ENCODE measurements at places on chromosomes 11 and 22. TPM values are rescaled to one million over a fixed set of nuclear protein-coding genes. Genes with fewer than 3 reads are reported as not detected.
A peak's percentile ranks its signal among the peaks of the same experiment; 100 is the strongest.

SLN gene
- total RNA-seq: not detected

MS4A2 gene
- 0.37 TPM for total RNA-seq

KRTAP5-7 gene
- total RNA-seq: 0.19 TPM

GRCh38 chr11:121105481-121106195, 4.6 kb downstream of the TECTA start:
- H3K4me3 ChIP-seq: no peak overlapping the region
- no peaks in the 10 kb centered on the region for H3K36me3 ChIP-seq

DNA sequence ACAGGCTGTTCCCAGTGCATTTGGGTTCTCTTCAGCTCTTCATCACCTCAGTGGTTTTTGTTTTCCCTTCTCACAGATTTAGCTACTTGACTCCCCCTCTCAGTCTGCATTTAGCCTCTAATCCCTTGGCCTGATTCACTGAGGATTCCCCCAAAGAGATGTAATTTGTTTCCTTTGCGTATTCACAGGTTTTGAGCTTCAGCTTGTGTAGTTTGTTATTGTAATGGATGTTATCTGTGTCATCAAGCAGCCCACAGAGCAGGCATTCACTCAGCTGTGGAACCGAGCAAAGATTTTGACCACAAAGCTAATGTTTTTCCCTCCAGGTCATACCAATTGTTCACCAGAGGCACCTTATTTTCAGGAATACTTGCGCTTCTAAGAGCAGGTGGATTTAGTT, 6.4 kb upstream of the ME3 start:
- H3K36me3 ChIP-seq: no peaks in the 10 kb centered on the region
- peaks cover 3% of the 10 kb centered on the region for H3K4me1 ChIP-seq
- DNase-seq: no peak
- H3K4me3 ChIP-seq: no peak overlapping the region

- peaks cover 7% of the 10 kb centered on the region for H3K36me3 ChIP-seq
- H3K4me1 ChIP-seq: peaks cover 9% of the 10 kb centered on the region
- H3K4me3 ChIP-seq: no peak overlapping the region
- DNase-seq: no peak
These were observed 4.4 kb downstream of the RBX1 start for GRCh38 chr22:40955571-40955970.

- no peaks in the 10 kb centered on the region for H3K36me3 ChIP-seq
- peak overlapping the region; percentile 8 for H3K27ac ChIP-seq
- no peaks in the 10 kb centered on the region for H3K27me3 ChIP-seq
- H3K4me3 ChIP-seq: no peak overlapping the region
- DNase-seq: no peak
These were observed 65.1 kb downstream of the ZNRF3 start for GRCh38 chr22:28948424-28948823.

GRCh38 chr11:108733479-108734116, 68.7 kb downstream of the DDX10 start:
- peaks cover 6% of the 10 kb centered on the region for H3K4me1 ChIP-seq
- no peak overlapping the region for H3K4me3 ChIP-seq
- DNase-seq: no peak

- H3K27ac ChIP-seq: no peak overlapping the region
- H3K4me1 ChIP-seq: no peaks in the 10 kb centered on the region
- H3K4me3 ChIP-seq: no peak overlapping the region
- H3K27me3 ChIP-seq: no peaks in the 10 kb centered on the region
- no peaks in the 10 kb centered on the region for H3K36me3 ChIP-seq
These were observed 62.0 kb downstream of the ZNF280B start for GRCh38 chr22:22446517-22446916.

Measured in liver (tissue), 10 donors.